ENCODE measurements at places on chromosomes 1 and 21.

DNA sequence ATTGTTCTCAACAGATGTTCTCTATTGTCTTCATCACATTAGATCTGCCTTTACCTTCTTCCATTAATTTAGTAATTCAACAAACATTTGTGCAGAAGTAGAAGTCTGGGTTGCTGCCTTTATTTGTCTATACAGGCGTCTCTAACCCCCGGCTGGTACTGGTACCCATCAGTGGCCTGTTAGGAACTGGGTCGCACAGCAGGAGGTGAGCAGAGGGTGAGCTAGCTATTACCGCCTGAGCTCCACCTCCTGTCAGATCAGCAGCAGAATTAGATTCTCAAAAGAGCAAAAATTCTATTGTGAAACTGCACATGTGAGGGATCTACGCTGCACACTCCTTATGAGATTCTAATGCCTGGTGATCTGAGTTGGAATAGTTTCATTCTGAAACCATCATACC, 12.9 kb upstream of the EDEM3 start:
- DNase-seq = no peak

- peak; percentile 17 for DNase-seq
Measured at GRCh38 chr1:78831731-78832360, 174.7 kb downstream of the ADGRL4 start.

DNA sequence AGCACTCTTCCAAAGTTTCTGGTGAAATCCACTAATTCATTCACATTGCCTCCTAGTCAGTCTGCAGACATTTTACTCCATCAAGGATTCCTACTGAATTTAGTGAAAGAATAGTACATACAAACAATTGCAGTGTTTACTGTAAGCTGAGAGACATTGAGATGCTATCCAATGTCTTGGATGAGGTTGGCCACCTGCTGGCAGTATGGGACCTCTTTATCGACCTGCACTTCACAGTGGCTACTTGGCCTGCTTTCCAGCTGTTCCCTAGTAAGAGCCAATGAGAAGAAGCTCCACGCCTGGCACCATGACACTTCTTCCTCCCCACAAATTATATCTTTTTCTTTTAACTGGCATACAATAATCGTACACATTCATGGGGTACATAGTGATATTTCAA, 51.5 kb upstream of the LRIF1 start:
- no peak for DNase-seq

DNA sequence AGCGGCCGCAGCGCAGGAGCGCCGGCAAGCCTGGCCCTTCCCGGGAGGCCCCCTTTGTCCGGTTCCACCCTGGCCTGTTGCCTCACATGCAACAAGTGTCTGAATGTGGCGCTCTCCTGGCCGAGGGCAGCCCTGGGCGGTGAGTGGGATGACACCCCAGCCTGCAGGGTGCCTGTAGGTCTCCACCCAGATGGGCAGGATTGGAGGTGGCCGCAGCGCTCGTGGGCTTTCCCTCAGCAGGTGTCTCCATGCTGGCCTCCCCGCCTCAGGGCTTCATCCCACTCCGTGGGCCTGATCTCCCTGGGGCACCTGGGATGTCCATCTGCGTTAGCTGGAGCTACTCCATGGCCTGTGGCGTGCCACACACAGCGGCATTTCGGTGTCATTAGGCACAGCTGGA, 1.5 kb downstream of the MIB2 start:
- DNase-seq = no peak

DNA sequence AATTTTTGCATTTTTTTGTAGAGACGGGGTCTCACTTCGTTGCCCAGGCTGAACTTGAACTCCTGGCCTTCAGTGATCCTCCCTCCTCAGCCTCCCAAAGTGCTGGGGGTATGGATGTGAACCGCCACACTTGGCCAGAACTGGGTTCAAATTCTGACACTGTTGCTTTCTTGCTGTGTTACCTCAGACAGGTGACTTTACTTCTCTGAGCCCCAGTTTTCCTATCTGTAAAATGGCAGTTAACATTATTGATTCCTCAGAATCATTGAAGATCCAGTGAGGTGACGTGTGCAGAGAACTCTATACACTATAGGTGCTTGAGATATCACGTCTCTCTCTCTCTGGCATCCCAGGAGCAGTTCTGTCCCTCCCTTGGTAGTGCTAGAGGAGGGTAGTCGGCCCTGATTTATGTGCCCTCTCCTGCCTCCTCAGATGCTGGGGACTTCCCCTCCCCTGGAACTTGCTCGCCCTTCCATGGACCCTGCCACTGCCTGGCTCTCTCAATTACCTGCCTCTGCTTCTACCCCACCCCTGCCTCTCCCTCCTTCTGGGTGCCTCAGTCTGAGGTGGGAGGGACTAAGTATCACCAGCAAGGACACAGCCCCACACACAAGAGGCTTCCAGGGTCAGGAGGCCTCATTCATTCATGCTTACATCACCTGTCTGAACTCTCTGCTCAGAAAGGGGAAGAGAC, 2.8 kb upstream of the HPCA start:
- DNase-seq = no peak

GRCh38 chr1:171902527-171902926, 61.2 kb downstream of the DNM3 start:
- DNase-seq = no peak

Data from mesendoderm (in vitro differentiated cells).